ENCODE measurements at places on chromosomes 7 and 10.

DNA sequence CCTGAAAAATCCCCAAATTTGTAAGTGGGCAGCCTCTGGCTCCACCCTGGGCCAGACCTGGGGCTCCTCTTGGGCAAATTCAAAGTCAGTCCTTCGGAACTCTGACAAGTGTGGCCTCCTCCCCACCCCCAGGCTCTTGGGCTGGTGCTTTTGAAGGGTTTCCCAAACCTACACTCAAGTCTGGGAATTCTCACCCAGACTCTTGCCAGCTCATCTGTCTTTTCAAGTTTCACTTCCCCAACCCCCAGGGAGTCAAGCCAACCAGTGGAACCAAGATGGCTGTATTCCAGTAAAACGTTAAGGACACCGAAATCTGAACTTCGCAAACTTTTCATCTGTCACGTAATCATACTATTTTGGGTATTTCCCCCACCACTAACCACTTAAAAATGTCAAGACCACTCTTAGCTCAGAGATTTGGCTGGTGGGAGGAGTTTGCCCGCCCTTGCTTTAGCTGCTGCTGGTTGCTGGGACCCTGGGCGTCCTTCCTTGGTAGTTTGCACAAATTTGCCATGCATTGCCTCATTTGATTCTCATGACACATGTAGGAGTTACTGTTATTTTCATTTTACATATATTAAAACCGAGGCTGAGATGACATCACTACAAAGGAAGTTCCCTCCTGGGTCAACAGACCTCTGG is 1.7 kb upstream of the MYO1G start:
- DNase-seq = no peak

DNA sequence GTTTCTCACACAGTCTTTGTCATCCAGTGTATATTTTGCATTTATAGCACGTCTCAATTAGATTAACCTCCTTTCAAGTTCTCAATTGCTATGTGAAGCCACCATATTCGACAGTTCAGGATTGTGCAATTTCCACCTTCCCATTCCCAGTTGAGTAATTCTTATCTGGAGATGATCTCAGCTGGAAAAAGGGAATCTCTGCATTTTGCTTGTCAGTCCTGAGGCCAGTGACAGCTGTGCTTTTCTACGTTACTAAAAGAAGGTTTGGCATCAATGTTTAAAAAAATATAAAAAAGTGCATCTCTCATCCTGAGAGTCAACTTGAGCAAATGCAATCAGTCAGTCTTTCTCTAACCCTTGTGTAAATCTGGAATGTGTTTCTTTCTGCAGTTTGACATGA is 247.7 kb downstream of the PRKG1 start:
- no peak for DNase-seq

DNA sequence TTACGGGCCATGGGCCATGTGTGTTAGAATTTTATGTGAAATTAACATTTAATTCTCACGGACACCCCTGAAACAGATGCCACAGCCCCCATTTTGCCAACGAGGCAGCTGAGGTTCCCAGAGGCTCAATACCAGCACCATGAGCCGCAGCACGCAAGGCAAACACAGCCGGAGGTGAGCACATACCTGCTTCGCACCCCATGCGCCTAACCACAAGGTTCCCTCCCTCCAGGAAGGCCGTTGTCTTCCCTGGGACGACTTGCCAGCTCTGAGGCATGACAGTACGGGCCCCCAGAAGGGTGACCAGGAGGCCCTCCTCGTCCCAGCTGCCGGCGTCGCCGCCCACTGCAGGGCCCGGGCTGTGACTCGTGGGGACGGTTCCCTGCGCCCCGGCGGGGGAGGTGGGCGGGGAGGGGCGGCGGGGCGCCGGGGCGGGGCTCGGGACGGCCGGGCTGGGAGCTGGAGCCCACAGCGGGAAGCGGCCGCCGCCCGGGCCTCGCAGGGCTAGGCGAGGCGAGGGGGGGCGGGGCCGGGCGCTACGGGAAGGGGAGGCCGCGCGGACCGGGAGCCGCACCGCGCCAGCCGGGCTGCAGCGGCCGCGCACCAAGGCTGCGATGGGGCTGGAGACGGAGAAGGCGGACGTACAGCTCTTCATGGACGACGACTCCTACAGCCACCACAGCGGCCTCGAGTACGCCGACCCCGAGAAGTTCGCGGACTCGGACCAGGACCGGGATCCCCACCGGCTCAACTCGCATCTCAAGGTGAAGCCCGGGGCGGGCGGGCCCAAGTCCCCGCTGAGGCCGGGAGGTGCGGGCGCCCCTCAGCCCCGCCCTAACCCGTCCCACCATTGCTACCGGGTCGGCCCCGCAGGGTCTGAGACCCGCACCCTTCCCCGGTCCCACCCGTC is at the start of gene CAV2:
Gene CAV2, plus strand, starts transcription at position 571 of the 910 bp plus-strand sequence. Its CDS starts 44 bp downstream, at position 615.
- DNase-seq = peak; percentile 36

- no peak for DNase-seq
These were observed 13.1 kb upstream of the ASB4 start for GRCh38 chr7:95472581-95473161.

DNA sequence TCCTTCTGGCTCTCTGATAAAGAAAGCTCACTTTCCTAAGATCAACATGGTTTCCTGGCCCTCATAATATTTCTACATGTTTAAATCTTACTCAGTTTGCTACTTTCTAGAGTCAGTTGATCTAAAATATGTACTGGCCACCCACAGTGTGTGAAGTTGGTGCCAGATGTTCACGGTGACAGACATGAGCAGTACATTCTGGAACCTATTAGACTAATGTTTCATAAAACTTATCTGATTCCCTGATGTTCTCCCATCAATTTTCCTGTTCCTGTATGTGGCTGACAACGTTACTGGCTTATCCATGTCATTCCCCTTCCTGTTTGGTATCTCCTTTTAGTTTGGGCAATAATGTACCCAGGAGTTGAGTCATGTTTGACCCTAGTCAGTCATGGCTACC is 13.7 kb upstream of the CPVL start:
- no peak for DNase-seq

DNA sequence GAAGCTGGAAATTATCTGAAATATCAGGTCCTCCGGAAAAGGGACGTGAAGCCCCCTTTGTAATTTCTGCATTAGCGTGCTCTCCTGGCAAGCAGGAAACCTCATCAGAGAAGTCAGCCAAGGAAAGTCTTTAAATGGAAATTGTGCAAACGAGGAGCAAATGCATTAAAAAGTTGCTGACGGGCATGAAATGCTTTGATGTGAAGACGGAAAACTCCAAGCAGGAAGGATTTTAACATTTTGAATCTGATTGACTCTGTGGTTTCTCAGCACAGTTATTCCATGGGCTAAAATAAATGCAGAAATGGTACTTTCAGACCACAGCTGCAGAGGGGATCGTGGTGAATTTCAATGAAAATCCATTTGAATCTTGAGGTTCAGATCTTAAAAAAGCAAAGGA is 167.8 kb downstream of the AHR start:
- DNase-seq = no peak

DNA sequence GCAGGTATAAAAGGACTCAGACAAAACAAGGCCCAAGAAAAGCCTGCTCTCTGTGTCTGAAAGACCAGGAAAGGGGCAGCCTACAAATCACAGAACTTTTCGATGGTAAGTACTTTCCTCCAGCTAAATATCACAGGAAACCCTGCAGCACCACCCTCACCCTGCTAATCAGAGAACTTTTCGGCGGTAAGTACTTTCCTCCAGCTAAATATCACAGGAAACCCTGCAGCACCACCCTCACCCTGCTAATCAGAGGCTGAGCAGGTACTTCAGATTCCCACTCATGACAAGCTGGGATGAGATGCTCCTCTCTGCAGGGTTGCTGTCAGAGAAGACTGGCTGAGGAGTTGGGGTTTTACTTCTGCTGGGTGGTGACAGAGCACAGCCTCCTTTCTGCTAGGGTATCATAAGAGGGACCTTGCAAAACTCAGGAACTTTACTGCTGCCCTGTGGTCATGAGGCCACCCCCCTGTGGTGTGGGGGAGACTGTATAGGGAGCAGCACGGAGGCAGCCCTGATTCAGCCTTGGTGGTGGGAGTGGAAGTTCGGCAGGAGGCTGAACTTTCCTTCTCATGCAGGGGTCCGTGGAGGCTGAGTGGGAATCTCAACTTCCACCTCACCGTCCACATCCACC is 7.2 kb downstream of the WDR37 start:
- DNase-seq = no peak

- no peak for DNase-seq
These were observed 4.1 kb downstream of the MMS19 start for GRCh38 chr10:97494151-97494550.

DNA sequence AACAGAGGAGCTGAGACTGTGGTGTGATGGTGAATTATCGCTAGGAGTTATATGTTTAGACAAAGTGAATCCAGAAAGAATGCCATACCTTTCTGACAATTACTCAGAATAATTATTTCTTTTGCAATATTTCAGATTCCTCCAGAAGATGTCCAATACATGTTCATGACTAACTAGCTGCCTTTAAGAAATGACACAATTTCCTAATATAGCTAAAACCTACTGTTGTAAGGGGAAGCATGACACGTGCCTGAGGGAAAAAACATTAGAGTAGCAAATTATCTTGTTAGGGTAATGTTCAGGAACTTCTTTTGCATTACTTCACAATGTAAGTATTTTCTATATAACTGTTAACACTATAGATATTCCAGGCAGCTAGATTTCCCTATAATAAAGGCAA is 150.3 kb downstream of the COL28A1 start:
- no peak for DNase-seq

DNA sequence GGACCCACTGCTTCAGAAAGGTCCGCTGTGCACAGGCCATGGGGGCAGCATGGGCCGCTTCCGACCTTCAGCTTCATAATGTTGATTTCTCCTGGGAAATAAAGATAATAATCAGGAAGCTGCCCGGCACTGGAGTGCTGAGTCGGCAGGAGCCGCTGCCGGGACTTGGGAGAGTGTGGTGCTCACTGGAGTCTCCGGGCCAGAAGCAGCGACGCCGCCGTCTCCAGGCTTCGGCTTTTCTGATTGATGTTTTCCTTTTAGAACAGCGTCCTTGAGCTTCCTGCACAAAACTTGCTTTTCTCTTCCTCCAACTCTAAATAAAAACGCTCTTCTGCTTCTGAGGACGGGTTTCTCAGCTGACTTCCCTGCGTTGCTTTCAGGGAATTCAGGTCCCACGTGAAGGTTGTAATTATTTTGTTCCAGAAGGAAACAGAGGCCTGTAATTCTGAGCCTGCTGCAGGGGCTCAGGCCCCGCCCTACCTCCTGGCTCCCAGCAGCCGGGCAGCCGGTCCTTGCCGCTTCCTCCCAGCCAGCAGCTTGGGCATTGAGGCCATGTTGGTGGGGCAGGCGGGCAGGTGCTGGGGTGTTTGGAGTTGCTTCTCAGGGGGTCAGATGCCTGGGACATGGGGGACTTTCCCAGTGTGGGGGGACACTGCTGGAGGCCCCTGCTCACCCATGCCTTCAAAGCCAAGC is 14.7 kb downstream of the PWWP2B start:
- DNase-seq = no peak

GRCh38 chr7:21159506-21159905 is 268.4 kb upstream of the SP4 start:
- no peak for DNase-seq

DNA sequence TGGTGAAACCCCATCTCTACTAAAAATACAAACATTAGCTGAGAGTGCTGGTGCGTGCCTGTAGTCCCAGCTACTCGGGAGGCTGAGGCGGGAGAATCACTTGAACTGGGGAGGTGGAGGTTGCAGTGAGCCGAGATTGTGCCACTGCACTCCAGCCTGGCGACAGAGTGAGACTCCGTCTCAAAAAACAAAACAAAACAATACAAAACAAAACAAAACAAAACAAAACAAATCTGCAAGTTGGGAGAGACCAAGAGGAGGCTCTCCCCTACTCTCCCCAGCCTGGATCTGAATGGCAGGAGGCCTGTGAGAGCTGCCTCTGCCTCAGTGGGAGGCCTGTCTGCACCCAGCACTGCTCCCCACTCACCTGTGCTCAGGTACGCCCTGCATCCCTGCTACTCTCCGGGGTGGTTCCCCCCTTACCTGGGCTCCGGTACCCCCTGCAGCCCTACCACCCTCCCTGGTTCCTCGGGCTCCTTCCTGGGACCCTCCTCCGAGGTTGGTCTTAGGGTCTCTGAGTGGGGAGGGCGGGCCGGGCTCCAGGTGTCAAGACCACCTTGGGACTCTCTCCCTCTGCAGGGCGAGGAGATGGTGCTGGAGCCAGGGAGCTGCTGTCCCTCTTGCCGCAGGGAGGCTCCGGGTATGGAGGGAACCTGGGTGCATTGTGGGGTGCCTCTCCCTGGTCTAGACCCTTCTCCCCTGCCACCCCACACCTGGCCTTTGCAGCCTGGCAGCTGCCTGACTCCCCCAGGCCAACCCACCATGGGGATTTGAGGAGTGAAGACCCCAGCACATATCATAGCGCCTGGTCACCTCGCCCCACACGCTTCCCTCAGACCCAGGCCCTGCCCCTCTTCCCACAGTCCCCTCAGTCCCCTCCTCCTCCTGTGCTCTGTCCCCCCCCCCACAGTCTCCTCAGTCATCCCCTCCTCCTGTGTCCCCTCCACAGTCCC is 9.5 kb upstream of the ZNF862 start:
- DNase-seq = no peak

GRCh38 chr10:88680958-88681357 is 16.7 kb downstream of the LIPF start:
- no peak for DNase-seq

- no peak for DNase-seq
These were observed 639.3 kb upstream of the STEAP1 start for GRCh38 chr7:89514970-89515369.

GRCh38 chr10:71746344-71747037 is 26.8 kb downstream of the VSIR start:
- no peak for DNase-seq

DNA sequence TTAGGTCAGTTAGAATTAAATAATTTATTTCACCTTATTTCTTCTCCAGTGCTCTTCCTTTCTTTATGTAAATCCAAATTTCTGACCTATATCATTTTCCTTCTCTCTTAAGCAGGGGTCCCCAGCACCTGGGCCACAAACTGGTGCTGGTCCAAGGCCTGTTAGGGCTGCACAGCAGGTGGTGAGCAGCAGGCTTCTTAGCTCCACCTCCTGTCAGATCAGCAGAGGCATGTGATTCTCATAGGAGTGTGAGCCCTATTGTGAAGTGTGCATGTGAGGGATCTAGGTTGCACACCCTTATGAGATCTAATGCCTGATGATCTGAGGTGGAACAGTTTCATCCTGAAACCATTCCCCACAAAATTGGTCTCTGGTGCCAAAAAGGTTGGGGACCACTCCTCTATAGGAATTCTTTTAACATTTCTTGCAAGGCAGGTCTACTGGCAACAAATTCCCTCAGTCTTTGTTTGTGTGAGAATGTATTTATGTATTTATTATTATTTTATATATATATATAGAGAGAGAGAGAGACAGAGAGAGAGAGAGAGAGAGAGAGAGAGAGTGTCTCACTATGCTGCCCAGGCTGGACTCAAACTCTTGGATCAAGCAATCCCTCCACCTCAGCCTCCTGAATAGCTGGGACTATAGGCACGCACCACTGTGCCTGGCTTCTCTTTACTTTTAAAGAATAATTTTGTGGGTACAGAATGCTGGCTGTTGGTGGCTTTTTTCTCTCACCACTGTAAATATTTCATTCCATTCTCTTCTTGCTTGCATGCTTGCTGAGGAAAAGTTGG is 4.3 kb upstream of the ABCC2 start:
- DNase-seq = no peak

Measured in substantia nigra (tissue), 51 donors.